Dermis blood vessel endothelial cell (primary cell): ENCODE measurements at places on chromosomes 16 and 17.

DNA sequence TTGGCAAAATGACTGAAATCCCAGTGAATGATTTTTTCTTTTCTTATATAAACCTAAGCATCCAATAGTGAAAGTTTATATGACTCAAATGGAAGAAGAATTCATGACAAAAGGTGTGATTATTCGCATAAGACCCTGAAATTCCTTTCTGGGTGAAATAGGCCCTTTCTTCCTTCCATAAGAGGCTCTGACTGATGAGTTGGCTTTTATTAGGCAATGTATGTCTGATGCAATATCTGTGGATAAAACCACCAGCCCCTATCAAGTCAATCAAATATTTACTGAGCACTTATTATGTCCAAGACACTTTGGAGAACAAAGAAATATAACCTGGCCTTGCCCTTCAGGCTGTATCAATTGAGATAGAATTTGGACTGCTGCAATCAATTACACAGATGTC is 316.6 kb downstream of the CDH13 start:
- no peak for DNase-seq

DNA sequence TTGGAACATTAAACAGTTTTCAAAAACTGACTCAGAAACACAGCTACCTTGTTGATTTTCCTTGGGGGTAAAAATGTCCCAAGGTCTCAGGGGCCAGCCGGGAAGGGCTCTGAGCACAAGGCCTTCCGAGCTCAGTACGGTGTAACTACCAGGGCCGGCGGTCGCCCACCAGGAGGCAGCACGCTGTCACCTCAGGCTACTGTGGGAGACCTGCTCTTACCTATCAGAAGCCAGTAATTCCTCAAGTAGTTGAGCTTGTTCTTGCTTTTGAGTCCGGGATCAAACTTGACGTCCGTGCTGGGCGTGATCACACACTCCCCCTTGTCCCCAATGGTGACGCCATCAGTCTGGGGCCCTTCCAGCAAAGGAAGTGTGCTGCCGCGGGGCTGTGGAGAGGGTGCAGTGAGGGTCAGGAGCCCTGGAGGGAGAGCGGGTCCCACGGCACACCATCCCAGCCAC is 43.4 kb upstream of the ICAM2 start:
- DNase-seq: peak; percentile 74

GRCh38 chr17:28612936-28613872 is 781 bp downstream of the RSKR start:
- peak; percentile 67 for DNase-seq

DNA sequence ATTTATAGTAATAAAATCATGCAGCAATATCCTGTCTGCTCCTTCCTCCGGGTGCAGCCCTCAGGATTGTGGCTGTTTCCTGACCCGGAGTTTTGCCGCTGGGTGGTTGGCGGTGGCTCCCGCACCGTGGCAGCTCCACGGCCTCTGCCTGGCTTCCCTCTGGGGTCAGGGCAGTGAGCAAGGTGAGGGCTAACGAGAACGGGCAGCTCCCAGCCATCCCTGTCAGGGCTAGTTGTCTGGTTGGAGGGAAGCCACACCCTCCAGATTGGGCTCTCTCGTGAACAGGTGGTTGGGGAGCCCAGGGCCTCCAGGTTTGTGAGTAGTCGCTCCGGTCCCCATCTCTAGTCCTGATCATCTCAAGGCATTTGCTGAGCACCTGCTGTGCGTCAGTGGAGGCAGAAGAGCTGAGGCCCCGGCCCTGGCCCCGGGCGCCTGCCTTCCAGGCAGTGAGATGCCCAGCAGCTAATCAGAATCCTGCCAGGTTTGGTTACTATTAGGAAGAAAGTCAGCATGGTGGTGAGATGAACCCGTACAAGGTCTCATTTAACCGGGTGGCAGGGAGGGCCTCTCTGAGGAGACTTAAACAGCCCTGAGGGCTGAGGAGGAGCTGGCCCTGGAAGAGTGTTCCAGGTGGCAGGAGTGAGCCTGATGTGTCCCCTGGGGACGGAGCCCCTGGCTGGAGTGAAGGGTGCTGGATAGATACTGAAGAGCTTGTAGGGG is 2.3 kb upstream of the NUDT16L1 start:
- DNase-seq: peak; percentile 45

DNA sequence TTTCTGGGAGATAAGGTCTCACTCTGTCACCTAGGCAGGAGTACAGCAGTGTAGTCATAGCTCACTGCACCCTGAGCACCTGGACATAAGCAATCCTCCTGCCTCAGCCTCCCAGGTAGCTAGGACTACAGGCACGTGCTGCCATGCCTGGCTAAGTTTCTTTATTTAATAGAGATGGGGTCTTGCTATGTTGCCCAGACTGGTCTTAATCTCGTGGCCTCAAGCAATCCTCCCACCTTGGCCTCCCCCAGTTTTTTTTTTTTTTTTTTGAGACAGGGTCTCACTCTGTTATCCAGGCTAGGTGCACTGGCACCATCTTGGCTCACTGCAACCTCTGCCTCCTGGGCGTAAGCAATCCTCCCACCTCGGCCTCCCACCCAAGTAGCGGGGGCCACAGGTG is 21.1 kb downstream of the DDX19B start:
- no peak for DNase-seq

- no peak for DNase-seq
Measured at GRCh38 chr16:85101956-85102630, 10.2 kb downstream of the CIBAR2 start.

DNA sequence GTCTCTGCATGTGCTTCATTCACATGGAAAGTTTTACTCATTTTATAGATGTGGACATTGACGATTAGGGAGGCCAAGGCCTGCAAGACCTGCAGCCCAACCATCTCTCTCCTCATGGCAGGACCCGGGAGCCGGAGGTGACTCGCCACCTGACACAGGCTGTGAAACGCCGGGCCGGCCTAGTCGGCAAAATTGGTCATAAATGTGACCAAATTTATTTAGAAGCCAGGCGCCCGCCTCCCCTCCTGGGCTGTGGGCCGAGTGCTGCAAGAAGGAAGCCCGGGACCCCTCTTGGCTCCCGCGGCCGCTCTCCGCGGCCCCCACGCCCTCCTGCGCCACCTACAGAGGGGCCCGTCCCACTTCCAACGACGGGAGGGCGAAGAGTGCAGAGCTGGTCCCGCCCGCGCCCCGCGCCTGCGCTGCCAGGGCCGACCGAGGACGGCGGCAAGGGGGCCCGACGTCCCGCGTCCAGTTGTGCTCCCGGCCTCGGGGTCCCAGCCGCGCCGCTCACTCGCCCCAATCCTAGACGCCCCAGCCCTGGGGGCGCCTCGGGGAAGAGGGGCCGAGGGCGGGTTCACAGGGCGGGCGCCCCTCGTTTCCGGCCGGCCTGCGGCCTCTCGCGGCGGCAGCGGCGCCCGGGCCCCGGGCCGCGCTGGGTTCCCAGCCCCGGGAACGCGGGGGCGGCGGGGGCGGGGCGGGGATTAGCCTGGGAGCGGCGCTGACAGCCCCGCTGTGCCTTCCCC is 47.5 kb downstream of the WNT3 start:
- DNase-seq: peak; percentile 65

DNA sequence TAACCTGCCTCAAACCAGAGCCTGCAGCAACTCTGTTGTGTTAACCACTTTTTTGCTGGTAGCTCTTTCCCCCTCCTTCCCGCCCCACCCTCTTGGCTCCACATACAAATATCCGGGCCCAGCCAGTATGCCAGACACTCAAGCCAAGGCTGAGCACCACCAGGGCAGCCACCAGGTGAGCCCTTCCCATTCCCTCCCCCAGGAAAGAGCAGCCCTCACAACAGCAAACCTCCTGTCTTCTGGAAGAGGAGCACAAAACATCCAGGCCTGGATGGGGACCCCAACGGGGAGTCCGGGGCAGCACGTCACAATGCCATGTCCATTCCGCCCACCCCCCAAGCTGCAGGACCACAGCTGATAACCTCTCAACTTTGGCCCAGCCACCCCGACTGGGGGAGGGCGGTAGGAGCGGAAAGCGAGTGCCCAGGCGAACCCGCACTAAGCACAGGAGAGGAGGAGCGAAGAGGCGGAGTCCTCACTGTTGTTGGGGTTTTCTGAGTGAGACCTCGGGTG is 757 bp downstream of the ORMDL3 start:
- DNase-seq: peak; percentile 31

DNA sequence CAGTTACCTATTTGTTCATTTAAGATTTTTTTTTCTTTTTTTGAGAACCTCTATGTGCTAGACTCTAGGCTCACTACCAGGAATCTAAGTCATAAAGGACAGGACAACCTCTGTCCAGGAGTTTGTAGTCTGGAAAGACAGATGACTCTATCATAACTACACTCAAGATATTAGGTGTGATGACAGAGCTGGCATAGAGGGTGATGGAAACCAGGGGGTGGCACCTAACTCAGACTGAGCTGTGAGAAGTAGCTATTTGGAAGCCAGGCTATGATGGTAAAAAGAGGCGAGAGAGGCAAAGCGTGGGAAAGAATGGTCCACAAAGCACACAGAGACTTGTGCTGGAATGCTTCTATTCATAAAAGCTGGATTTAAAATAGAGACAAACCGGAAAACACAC is 372.3 kb downstream of the SEC14L1 start:
- DNase-seq: no peak

GRCh38 chr17:69450918-69451317 is 36.4 kb downstream of the MAP2K6 start:
- peak; percentile 88 for DNase-seq

GRCh38 chr17:55931446-55931845 is 180.6 kb downstream of the PCTP start:
- no peak for DNase-seq

- DNase-seq: no peak
Measured at GRCh38 chr17:60481604-60482003, 44.4 kb downstream of the APPBP2 start.

DNA sequence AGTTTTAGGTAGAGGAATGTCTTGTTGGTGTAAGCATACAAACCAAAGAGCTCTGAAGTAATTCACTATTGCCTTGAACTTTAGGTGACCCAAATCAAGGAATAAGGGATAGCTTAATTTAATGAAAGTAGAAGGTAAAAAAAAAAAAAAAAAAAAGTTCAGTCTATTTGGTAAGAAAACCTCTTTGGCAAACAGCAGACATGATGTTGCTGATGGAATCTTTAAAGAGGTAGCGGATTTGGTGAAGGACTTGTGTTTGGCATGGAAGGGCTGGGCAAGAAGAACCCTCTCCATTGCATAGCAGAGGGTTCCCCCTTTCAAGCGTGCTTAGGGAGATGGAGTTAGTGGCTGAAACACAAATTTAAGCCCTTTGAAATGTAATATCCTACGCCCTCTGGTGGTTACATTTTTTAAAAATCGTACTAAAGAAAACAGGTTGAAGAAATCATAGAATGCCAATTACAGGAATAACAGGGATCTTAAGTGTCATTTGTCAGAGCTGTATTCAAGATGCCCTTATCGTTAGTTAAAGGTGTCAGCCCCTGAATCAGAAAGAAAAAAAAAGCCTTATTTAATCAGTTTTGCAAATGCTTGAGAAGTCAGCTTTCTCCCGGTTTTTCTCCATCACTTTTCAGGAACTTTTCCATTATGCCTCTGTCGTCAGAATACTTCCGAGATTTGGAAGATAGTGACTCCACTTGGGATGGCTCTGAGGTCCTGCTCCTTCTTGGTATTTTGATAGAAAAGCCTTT is 383.1 kb downstream of the KCNJ2 start:
- DNase-seq: peak; percentile 72

GRCh38 chr16:30075503-30076275 is at the start of gene PPP4C:
PPP4C (plus strand) TSS chr16:30075994; CDS start chr16:30076378, 384 bp downstream.
- DNase-seq: peak; percentile 93

DNA sequence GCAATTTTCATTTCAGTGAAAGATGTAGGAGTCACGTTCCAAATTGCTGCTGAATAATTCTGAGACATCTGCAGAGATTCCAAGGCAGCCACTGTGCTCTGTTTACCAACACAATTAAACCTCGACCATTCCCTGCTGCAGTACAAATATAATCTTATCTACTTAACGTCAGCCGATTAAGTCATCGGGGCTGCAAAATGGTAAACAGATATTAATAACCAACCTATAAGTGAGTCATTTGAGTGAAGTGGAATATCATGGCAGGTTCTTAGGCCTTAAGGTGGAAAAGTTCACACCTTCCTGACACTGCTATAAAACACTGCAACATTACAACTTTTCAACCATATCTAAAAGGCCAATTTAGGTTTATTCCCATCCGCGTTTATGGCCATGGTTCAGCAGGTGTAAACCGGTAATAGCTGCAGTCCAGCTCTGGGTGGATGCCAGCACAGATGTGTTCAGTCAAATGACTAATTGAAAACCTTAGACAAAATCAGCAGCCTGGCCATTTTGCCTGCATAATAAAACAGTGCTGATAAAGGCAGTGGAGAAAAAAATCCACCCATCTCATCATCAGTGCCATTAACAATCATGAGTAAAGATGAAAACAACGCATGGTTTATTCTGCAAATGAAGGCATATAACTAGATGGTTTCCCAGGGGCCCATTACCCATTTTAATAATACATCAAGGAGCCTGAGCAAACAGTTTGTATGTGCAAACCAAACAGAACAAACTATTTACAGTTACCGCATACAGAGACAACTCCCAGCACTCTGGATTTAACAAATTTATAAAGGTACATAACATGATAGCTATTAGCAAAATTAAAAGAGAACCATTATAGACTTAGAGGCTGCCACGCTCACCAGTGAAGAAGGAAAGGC is 202.9 kb upstream of the IRX3 start:
- no peak for DNase-seq

GRCh38 chr17:75681289-75681688 is 14.2 kb downstream of the SAP30BP start:
- no peak for DNase-seq

- DNase-seq: no peak
Measured at GRCh38 chr16:77840673-77841501, 52.5 kb downstream of the VAT1L start.

DNA sequence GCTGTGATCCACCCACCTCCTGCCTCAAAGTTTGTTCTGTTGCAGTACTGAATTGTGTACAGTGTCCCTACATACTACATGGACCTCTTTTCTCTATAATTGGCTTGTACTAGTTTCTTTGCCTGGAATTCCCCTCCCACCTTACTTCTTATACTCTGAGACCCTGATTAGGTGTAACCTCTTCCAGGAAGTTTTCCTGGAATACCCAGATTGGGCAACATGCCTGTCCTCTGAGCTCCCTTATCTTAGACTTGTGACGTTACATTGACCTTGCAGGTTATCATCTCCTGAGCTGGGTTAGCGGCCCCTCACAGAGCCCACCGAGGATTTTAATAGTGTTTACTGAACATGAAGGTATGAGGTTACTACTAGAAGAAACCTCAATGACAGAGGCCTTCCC is 237.0 kb downstream of the ZNF423 start:
- DNase-seq: no peak

DNA sequence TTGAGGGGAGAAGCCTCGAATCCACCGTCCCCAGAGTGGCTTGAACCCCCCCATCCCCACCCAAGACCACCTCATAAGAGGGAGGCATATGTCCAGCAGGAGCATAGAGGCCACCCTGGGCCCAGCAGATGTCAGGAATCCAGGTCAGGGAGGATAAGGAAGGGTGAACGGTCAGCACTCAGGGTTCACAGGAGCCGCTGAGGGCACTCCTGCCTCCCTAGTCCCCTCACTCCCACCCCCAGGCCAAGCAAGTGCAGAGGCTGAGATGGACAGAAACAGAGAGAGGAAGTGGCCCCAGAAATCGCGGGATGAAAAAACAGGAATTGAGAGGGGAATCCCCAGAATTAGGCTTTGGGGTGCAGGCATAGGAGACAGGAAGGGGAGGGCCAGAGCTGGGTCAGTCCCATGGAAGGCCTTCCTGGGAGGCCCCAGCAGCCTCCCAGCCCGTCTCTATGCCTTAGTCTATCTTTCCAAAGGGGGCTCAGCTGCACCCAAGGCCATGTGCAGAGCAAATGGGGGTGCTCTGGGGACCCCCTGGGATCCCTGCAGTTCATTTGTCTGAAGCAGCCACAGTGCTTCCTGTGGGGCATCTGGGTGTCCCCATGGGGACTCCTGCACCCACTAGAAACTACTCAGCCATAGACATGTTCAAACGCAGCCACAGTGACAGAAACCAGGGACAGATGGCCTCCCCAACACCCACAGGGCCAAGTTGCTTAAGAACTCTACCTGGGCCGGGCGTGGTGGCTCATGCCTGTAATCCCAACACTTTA is 1.7 kb downstream of the CMTM3 start:
- DNase-seq: peak; percentile 12
